ENCODE measurements at places on chromosomes 2 and 18.

DNA sequence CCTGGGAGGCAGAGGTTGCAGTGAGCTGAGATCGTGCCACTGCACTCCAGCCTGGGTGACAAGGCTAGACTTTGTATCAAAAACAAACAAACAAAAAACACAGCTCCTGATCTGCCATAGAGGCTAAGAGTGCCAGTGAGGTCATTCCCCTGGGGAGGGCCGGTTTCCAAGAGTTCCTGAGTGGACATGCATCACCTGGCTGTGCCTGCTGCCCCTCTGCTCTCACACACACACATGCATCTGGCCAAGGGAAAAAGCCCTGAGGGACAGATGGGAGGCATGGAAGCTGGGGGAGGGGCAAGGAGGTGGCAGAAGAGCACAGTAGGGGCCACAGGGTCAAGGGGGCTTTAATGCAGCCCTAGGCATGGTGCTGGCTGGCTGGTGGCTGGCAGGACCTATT, 60.4 kb downstream of the ZBTB7C start:
- DNase-seq, result no peak

DNA sequence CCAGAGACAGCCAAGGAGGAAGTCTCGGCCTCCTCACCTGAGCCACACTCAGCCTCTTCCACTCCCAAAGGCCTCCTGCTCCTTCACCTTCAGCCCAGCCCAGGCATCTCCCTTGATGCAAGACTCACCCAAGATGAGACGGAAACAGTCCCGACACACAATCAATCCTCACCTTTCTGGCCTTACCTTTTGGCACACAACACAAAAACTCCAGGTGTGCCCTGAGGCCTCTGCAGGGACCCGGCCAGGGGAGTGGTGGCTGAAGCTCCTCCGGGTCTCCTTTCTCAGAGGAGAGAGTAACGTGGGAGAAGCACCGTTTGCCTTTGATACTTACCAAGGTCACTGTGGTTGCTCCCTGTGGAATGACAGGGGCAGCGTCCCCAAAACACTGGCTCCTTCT, 23.8 kb upstream of the EFHD1 start:
- DNase-seq, result no peak

DNA sequence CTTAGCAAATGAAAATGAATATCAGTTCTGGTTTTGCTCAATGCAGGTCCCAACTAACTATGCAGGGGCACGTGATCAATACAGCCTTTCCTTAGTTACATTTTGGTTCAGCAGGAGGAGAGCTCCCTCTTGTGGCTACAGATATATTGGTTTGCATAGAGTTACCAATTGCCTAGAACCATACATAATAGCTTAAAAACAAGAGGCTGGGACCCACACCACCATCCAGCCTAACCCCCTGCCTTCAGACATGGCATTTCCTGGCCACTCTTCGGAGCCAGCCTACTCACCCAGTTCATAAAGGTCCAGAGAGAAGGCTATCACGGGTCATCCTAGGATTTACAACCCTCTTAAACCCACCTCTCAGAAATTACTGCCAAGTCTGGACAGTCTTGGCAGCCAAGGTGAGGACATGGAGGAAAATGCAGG, 10.5 kb downstream of the CCDC93 start:
- no peak for DNase-seq

GRCh38 chr2:85804583-85804982, 50.8 kb downstream of the ATOH8 start:
- no peak for DNase-seq

DNA sequence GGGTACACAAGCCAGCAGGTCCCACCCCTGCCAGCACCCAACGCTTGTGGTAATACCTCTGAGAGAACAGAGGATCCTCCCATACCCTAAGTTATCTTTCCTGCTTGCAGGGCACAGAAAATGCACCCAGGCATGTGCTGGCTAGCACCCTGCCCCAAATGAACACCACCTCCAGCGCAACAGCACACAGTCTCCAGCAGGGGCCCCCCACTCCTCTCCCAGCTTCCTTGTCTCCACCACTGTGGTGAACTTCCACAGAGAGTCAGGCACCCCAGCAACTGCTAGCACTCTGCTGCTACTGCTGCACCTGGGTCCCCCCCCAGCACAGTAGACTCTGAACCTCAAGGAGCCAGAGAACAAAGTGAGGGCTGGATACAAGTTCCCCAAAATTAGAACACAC, 216.8 kb upstream of the CNTNAP5 start:
- no peak for DNase-seq

GRCh38 chr18:76691800-76692199, 130.6 kb upstream of the ZNF236 start:
- DNase-seq, result no peak

GRCh38 chr2:71612581-71613402, 159.4 kb downstream of the DYSF start:
- no peak for DNase-seq

- DNase-seq, result no peak
Measured at GRCh38 chr2:122433123-122433754, 677.8 kb downstream of the TSN start.

GRCh38 chr2:179812501-179812900, 48.9 kb downstream of the ZNF385B start:
- no peak for DNase-seq

DNA sequence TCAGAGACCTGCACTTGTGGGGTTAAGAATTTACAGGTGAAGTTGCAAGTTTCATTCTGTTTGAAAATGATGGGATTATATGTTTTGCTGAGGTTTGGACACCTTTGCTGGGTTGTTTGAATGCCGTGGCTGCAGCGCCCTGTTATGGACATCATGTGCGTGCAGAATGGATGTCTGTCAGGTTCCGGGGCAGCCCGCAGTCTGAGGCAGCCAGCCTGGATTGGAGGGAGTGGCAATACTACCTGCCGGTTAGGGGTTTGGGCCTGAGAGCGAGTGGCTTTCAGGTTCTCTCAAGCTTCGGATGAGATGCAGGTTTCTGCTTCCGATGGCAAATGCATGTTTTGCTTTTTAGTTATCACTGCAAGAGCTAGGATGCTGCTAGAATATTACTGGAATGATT, 1.1 kb downstream of the CASP8 start:
- DNase-seq, result no peak

GRCh38 chr18:75504469-75504868, 77.0 kb upstream of the SMIM21 start:
- DNase-seq, result no peak

DNA sequence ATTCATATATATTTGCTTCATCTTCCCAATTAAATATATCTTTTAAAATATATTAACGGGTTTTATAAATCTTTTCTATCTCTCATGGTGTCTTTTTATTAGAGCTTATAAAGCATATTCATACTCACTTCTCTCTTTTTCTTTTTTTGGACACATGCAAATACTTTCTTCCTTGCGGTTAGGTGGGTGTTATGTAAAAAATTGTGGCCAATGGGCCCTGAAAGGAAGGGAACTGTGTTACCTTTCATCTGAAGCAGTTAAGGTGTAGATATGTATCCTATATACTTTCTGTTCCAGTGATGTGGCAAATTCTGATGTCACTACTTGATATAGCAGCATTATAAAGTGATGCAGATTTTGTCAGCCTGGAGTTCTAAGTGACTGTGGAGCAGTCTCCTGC, 714.5 kb downstream of the PLCL1 start:
- DNase-seq, result no peak

- no peak for DNase-seq
Measured at GRCh38 chr2:229910832-229911412, 10.9 kb downstream of the TRIP12 start.

DNA sequence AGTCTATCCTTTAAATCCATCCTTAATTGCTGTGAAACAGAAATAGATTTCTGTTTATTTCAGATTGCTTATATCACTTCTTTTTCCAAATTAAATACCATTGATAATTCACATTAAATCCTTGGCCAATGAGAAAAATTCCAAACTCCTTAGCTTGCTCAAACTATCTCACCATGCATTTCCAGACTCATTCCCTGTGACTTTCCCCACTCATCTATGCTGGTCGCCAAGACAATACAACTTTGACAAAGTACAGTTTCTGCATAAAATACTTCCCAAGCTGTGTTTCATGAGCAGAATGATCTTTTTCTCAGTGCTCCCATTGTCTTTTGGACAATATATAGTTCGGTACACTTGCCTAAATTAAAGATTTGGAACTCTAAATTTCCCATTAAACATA, 575.6 kb downstream of the CPS1 start:
- DNase-seq, result no peak

DNA sequence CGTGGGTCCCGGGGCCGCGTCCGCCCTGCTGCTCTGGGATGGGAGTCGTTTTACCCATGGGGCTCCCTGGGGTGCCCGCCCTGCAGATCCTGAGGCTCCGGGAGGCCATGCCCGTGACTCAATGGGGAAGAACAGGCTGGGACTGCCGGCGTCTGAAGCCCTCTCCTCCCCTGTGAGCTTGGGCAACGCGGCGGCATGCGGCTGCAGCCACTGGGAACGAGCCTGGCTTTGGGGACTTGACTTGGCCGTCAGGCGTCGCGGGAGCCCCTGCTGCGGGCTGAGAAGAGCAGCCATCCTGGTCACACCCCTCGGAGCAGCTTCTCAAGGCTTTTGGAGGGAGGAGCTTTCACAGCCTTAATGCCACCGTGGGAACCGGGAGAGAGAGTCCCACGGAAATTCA, 126.9 kb upstream of the CTDP1 start:
- DNase-seq, result no peak

- no peak for DNase-seq
Measured at GRCh38 chr2:18682681-18683080, 93.3 kb upstream of the NT5C1B start.

DNA sequence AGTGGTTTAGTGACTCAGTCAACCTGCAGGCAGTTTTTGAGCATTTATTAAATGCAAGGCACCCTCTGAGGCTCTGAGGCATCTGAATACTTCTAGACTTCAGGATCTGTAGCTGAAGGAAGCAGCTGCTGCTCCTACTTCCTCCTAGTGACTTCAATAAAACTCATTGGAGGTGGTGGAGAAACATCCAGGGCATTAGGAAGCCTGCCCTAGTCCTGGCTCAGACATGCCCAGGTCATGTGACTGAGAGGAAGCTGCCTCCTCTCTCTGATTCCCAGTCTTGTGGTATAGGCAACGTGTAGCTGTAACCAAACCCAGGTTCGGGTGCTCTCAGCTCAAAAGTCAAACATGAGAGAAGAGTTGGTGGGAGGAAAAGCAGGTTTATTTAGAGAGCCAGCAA, 287.2 kb upstream of the GYPC start:
- DNase-seq, result no peak

DNA sequence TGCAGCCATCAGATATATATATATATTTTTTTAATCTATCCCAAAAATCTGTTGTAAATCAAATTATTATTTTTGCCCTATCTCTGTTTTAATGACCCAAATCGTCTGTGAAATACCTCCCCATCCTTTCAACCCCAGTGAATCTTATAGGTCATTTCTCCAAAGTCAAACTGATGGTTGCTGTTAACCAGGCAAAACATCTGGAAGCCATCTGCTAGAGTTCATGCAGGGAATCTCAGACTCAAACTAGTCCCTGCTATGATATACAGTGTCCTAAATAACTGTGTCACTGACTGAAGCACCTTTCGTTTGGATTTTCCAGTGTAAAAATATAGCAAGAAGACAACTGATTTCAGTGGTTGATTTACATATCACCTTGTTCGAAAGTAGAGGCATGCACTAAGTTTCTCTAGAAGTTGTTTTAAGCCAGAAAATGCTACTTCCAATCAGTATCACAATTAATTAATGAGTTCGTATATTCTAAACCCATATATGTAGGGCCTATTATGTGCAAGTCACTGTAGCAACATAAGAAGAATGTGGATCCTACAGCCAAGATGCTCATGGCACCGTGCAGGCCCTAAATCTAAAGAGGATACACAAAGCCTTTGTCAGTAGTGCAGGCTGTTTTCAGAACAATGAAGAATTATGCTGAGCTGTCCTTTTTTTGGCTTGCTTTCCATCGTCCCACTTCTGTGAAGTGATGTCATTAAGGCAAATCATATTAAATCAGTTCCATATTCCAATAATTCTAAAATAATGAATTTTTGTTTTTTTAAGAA, 566.0 kb downstream of the STK39 start:
- DNase-seq, result no peak

DNA sequence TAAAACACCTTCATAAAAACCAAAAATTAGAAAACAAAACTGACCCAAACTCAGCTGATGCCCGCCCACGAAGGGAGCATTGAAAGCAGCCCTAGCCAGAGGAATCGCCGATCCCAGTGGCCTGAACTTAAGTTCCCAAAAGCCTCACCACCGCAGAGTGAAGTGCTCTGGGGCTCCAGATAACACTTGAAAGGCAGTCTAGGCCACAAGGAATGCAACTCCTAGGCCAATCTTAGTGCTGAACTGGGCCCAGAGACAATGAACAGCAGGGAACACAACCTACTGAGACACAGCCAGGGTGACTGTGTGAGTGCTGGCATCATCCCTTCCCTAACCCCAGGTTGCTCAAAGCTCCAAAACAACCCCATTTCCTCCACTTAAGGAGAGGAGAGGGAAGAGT, 59.6 kb upstream of the CHN1 start:
- DNase-seq, result no peak

GRCh38 chr2:201697899-201698298, 545 bp downstream of the MPP4 start:
- no peak for DNase-seq

- no peak for DNase-seq
Measured at GRCh38 chr2:101558740-101559525, 84.0 kb upstream of the RFX8 start.

DNA sequence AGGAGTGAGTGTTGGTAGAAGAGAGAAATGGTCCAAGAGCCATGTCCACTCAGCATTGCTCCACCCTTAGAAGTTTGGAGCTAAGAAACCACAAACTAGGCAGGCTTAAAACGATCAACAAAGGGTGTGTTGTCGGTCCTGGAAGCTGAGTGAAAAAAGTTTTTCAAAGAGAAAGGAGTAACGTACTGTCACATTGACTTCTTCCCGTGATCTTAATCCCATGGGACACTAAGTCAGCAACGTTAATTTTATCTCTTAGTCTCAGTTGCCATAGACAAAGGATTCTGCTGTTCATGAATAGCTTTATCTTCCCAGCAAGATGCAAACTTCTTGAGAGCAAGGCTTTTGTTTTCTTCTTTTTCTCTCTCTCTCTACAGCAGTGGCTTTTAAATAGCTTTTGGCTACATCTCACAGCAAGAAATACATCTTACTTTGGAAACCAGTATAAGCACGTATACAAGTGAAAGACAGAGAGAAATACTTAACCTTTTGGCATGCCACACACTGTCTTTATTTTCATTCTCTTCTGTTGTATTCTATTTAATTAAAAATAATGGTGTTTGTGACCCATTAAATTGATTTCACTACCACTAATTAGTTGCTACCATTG, 377.4 kb downstream of the TGIF1 start:
- no peak for DNase-seq

DNA sequence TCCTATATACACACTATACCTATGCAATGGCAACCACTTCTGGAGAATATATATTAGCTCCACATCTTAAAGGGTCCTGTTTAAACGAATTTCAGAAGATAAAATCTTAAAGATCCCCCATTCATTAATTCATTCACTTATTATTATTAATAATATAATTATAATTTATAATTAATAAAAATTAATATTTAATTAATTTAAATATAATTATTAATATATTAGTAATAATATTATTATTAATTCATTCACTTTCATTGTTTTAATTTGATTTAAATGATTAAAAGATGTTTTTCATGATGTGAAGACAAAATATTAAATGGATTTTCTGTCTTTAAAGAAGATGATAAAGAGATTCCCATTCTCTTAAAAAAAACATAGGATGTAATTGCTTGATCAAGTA, 21.1 kb downstream of the NFU1 start:
- DNase-seq, result no peak

GRCh38 chr2:134799936-134800335, 38.5 kb upstream of the ACMSD start:
- DNase-seq, result no peak

- DNase-seq, result no peak
Measured at GRCh38 chr2:173708806-173709205, 256.4 kb downstream of the SP3 start.

Data from stimulated activated CD8-positive, alpha-beta memory T cell treated with anti-CD3 and anti-CD28 coated beads, Interleukin-7, amount 100 ng/mL, for 1 hour (primary cell).